ENCODE measurements at places on chromosomes 7 and 10. TPM values are rescaled to one million over a fixed set of nuclear protein-coding genes. Genes with fewer than 3 reads are reported as not detected.

The PRPS1L1 gene
- not detected for polyA plus RNA-seq

DNA sequence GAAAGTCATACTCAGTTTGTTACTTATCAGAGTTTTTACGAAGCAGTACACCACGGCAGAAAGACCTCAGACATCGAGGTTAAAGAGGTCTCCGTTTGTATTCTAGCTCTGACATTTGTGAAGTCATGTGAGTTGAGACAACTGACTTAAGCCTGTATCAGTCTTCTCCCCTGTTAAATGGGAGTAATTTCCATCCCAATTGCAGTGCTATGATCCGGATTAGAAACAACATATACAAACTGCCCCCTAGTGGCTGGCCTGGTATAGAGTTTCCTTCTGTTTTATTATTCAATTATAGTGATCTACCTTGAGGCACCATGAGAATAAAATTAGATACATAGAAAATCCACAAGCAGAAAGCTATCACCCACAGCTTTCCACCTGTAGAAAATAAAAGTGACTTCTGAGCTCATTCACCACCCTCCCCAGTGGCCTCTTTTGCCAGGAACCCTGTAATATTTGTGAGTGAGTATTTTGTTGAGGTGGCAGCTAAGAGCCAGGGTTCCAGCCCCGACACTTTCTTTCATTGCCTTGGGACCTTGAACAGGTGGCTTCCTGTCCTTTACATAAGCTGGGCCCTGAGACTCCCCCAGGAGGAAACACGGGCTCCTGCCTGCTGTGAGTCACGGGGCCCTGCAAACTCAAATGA lies 607.2 kb upstream of the MGMT start:
- DNase-seq: no peak

- DNase-seq: no peak
Observed at GRCh38 chr7:81256991-81257390, 338.1 kb upstream of the SEMA3C start.

The CYP2E1 gene
- 1.4 TPM for polyA plus RNA-seq

The TMEM273 gene
- 5.6 TPM for polyA plus RNA-seq

The MKLN1 gene
- polyA plus RNA-seq: 21.6 TPM

- DNase-seq: no peak
Observed at GRCh38 chr7:80259-81067, 111.9 kb upstream of the FAM20C start.

GRCh38 chr10:121678631-121679174 lies 80.5 kb upstream of the FGFR2 start:
- DNase-seq: no peak

The SPDYE9 gene
- 0.20 TPM for polyA plus RNA-seq

The EPDR1 gene
- polyA plus RNA-seq: 109 TPM

The ASB13 gene
- polyA plus RNA-seq: 12.2 TPM

The SLC29A4 gene
- 37.6 TPM for polyA plus RNA-seq

DNA sequence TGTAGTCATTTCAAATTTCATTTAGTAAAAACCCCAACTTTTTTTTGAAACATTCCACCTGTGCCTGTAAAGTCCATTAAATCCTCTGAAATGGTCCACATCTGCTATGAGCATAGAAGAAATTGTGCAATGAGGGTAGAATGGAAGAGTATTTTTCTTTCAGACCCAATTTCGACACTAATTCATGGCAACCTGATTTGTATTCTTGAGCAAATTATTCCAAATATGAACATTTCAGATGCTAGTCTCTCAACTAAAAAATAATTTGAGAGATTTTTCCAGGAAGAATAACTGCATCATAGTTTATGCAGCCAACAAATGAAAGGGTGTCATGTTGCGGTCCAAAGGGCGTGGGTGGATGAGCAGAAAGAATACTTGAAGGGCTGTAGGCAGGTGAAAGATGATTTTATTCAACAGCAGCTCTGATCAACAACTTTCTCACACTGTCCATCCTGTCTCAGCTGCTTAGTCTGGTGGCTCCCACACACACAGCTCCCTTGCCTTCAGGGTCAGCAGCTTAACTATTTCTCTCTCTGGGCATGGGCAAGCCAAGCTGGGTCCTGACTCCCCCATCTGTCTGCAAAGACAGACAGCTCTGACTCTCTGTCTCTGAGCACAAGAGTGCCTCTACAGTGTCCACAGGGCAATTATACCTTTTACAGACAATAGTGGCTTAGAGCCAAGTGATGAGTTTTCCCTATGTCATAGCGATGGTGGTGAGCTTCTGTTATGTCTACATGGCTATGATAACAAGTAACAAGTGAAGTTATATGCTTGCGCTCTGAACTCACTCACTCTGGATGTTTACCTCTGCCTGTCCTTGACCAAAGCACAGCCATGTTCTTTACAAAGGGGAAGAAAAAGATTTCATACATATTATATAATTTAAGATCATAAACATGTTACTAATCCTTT lies 11.5 kb downstream of the STEAP2 start:
- DNase-seq: no peak

DNA sequence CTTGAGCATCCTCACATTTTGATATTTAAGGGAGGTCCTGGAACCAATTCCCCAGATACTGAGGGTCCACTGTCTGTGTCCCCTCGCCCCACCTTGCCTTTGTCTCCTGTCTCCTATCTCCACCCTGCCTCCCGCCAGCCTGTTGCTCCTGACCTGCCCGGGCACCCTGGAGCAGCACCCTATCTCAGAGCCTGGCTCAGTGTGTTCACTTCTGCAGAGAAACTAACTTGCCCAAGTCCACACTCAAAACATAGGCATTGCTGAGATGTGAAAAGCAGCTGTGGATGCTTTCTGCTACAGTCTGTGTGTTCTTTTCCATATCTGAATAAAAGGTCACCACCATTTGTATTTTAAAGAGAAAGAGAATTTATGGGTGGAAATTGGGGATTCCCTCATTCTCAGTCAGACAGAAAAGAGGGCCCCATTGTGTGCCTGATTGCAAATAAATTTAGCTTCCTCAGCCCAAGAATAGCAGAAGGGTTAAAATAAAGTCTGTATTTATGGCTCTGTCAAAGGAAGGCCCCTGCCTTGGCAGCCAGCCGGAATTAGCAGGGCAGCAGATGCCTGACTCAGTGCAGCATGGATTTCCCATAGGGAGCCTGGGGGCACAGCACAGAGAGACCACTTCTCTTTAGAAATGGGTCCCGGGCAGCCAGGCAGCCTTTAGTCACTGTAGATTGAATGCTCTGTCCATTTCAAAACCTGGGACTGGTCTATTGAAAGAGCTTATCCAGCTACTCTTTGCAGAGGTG lies 161.3 kb downstream of the EGFR start:
- DNase-seq: no peak

The CFAP70 gene
- polyA plus RNA-seq: 2.3 TPM

GRCh38 chr10:110871298-110872084 lies at the start of gene PDCD4:
PDCD4 (plus strand) TSS chr10:110871928; CDS start chr10:110876028, 4,100 bp downstream.
- peak; percentile 93 for DNase-seq

The PAX4 gene
- polyA plus RNA-seq: not detected
